ENCODE measurements at places on chromosomes 1 and 21.

GRCh38 chr1:47755101-47755990 lies 241.8 kb downstream of the TRABD2B start:
- DNase-seq, result peak; percentile 42

DNA sequence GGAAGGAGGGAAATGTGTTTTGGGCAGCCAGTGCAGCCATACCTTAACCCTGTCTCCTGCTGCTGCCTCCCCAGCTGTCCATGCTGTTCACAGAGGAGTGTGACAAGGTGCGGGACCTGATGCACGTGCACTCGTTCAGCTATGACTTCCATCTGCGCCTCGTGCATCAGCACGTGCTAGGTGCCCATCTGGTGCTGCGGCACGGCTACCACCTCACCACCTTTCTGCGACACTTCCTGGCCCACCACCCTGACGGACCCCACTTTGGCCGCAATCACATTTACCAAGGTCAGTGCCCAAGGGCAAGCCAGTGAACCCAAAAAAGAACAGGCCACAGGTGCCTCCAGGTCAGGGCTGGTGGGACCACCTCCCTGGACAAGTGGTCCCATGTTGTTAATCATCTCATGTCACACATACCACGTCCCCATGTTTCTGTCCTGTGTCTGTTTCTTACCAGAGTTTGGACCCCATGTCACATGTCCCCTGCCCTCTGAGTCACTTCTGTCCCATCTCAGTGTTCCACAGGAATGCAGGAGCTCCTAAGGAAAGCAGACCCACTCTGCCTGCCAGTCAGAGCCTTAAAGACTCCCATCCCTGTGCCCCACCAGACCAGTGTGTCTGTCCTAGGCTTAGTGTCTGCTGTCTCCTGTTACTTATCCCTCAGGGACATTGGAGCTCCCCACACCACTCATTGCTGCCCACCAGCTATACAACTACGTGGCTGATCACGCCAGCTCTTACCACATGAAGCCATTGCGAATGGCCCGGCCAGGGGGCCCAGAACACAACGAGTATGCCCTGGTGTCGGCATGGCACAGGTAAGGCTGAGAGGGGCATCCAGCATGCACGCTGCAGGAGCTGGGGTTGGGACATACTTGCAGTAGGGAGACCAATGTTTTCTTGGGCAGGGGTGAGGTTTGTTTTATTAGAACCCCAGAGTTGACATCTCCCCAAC lies 6.6 kb downstream of the HYI start:
- DNase-seq, result no peak

- DNase-seq, result no peak
These were observed 5.8 kb downstream of the PLA2G2A start for GRCh38 chr1:19973616-19974015.

DNA sequence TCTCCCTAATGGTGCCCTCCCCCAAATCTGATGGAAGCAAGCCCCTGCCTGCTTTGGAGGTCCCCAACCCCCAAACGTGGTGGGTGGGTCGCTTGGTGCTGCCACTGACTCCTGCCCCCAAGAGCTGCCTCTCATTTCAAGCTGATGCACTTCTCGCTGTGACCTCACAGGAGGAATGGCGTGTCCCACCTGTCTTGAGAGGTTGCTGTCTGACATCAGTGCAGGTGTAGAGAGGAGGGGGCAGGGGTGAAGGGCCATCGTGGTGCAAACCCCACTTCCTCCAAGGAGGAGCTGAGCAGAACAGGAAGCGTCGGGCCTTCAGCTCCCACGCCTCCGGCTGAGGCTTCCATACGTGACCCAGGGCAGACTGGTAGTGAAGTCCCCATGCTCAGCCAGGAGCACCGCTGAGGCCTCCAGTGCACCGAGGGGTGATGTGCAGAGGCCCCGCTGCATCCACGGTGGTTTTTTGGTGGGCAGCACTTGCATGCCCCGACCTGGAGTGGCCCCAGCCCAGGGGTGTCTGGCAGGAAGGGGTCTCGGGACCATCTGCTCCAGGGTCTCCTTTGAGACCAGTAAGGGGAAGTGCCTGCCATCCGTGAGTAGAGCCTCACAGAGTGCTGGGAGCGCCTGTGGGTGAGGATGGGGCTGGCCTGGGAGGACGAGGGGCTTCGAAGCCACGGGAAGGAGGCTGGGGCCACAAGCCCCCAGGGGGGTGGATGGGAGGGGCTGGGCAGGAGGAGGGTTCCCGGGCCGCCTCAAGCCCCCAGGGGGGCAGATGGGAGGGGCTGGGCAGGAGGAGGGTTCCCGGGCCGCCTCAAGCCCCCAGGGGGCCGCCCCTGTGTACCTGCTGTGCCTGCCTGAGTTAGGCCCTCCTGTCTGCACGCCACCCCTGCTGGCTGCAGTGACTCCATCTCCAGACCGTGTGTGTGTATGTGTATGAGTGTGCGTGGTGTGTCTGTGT lies 39.8 kb downstream of the WDR4 start:
- no peak for DNase-seq

DNA sequence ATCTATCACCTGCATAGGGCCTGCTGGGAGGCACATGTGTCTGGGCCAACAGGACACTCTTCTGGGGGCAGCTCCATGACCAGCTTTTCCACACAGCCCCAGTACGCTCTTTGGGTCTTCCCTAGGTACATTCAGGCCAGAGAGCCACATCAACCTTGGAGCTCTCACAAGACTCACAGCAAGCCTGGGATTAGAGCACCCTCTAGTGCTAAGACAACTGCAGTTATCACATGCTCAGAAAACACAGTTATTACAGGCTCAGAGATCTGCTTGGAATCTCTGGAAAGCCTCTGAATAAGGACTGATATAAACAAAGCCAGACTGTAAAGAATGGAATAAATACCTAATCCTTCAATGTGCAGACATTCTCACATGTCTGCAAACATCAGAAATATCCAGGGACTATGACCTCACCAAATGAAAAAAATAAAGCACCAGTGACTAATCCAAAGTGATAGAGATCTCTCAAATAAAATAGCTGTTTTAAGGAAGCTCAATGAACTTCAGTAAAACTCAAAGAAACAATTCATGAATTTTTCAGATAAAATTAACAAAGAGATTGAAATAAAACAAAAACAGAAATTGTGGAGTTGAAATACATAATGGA lies 563.9 kb upstream of the NR5A2 start:
- peak; percentile 76 for DNase-seq

GRCh38 chr1:152386940-152387339 lies 27.1 kb downstream of the CRNN start:
- no peak for DNase-seq

DNA sequence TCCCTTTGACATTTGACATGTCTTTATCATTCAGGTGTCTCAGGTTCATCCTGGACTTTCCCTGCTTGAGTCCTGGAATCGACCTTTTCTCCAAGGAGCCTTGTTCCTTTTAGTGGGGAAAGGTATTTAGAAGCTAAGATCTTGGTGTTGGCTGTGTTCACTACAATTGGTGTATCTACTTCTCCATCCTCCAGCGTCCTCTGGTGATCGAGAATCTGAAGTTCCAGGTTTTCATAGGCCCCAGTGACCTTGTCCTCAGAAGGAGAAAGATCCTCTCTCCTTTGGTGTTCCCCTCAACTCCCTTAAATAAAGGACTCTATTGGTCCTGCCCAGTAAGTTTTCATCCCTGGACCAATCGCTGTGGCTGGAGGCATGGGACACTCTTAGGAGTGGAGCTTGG lies 22.1 kb downstream of the MROH7 start:
- DNase-seq, result no peak

GRCh38 chr1:6426277-6426971 lies 1.8 kb downstream of the ESPN start:
- no peak for DNase-seq

GRCh38 chr1:74689621-74690363 lies 16.2 kb upstream of the ERICH3 start:
- DNase-seq, result peak; percentile 69

- DNase-seq, result no peak
These were observed 2.0 kb downstream of the ADAMTS1 start for GRCh38 chr21:26842974-26843932.

GRCh38 chr1:230295367-230295766 lies 130.8 kb downstream of the PGBD5 start:
- peak; percentile 32 for DNase-seq

All from hematopoietic multipotent progenitor cell treated with erythropoietin and hydrocortisone succinate and interleukin-3 and kit ligand, for 8 days (in vitro differentiated cells).